ENCODE measurements at places on chromosomes 13 and 19. TPM values are rescaled to one million over a fixed set of nuclear protein-coding genes. Genes with fewer than 3 reads are reported as not detected.

DNA sequence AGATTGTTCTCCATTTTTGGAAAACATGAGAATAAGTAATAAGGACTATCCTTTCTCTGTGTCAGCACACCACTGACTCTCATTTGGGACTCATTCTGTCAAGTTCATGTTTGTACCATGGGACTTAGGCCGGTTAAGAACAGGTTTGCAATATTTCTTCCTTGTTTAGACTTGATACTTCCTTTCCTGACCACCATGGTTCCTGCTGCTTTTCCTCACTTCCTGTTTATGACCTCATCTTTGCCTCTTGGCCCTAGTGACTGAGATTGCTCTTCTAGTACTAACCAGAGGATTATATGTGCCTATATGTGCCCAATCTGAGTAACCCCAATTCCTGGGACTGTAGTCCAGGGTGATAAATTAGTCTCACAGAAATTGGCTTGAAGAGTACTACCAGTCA, 32.5 kb upstream of the NDFIP2 start:
- no peak overlapping the region for H3K27ac ChIP-seq
- no peaks in the 10 kb centered on the region for H3K27me3 ChIP-seq
- H3K36me3 ChIP-seq = no peaks in the 10 kb centered on the region
- no peak for DNase-seq
- no peak overlapping the region for H3K4me3 ChIP-seq
- peaks cover 32% of the 10 kb centered on the region for H3K4me1 ChIP-seq

ZNF829 gene
- total RNA-seq = 7.0 TPM

- H3K4me1 ChIP-seq = no peaks in the 10 kb centered on the region
- H3K36me3 ChIP-seq = no peaks in the 10 kb centered on the region
- no peak overlapping the region for H3K4me3 ChIP-seq
- no peak for DNase-seq
- peaks cover 6% of the 10 kb centered on the region for H3K27me3 ChIP-seq
- no peak overlapping the region for H3K27ac ChIP-seq
Observed at GRCh38 chr19:35421362-35421761, 26.7 kb upstream of the FFAR2 start.

- H3K4me3 ChIP-seq = no peak overlapping the region
- peaks cover 10% of the 10 kb centered on the region for H3K36me3 ChIP-seq
- no peak overlapping the region for H3K27ac ChIP-seq
- no peak for DNase-seq
- H3K27me3 ChIP-seq = no peaks in the 10 kb centered on the region
Observed at GRCh38 chr13:104204177-104204576, 1138.0 kb upstream of the SLC10A2 start.

DNA sequence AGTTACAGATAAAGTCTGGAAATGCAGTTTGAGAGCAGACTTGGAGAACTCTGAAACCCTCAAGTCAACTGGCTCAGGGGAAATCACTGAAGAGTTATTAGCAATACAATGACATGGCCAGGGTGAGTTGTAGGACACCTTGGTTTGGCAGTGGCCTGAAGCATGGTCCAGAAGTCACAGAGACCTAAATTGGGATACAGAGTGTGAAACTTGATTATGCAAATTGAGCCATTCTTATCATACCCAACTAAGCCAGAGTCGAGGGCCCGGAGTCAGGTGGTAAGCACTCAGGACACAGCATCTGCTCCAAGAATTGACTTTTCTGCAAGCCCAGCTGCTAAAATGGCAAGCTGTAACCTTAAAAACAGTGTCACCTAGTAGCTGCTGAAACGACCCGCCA, 224.5 kb downstream of the DCLK1 start:
- H3K27me3 ChIP-seq = no peaks in the 10 kb centered on the region
- H3K36me3 ChIP-seq = no peaks in the 10 kb centered on the region
- 0 out of 2 replicates have a peak overlapping the region, but pooled peaks have one; percentile 17 for H3K27ac ChIP-seq
- no peak for DNase-seq
- H3K4me3 ChIP-seq = no peak overlapping the region

- DNase-seq = no peak
- H3K36me3 ChIP-seq = no peaks in the 10 kb centered on the region
- no peak overlapping the region for H3K4me3 ChIP-seq
Observed at GRCh38 chr19:1302533-1303239, 17.0 kb downstream of the EFNA2 start.

DNA sequence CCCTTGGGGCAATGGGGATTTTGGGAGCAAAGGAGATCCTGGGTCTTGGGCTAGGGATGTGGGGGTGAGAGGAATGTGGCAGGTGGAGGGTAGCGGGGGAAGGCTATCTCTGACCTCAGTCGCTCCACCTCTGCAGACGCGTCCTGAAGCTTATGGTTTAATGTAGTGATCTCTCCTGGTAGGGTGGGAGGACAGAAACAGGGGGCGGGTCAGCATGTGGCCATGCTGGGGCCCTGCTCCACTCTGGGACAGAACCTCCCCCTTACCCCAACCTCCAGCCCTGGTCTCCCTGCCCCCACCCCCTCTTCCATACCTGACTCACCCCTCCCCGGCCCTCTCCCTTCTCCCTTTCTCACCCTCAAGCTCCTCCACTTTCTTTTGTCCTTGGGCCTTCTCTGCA, 1.4 kb downstream of the BST2 start:
- 0 out of 2 replicates have a peak, but pooled peaks cover 3% of the 10 kb centered on the region for H3K36me3 ChIP-seq
- peak; percentile 33 for DNase-seq
- peaks cover 32% of the 10 kb centered on the region for H3K4me1 ChIP-seq
- H3K4me3 ChIP-seq = peak overlapping the region; percentile 74
- H3K27ac ChIP-seq = peak overlapping the region; percentile 79

ZNF793 gene
- 15.0 TPM for total RNA-seq

DNA sequence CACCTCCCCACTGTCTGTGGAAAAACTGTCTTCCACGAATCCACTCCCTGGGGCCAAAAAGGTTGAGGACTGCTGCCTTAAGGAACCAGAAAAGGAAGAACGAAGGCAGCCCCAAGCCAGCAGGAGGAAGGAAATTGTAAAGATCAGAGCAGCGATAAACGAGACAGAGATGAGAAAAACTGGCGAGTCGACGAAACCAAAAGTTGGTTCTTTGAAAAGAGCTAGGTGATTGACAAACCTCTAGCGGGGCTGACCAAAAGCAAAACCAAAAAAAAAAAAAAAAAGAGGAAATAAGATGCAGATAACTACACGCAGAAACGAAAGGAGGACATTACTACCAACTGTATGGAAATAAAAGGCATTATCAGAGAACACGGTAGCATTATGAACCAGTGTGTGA, 76.9 kb downstream of the GADD45B start:
- H3K27ac ChIP-seq = peak overlapping the region; percentile 73
- H3K4me1 ChIP-seq = peaks cover 5% of the 10 kb centered on the region
- no peaks in the 10 kb centered on the region for H3K27me3 ChIP-seq
- DNase-seq = no peak
- no peaks in the 10 kb centered on the region for H3K36me3 ChIP-seq

DNA sequence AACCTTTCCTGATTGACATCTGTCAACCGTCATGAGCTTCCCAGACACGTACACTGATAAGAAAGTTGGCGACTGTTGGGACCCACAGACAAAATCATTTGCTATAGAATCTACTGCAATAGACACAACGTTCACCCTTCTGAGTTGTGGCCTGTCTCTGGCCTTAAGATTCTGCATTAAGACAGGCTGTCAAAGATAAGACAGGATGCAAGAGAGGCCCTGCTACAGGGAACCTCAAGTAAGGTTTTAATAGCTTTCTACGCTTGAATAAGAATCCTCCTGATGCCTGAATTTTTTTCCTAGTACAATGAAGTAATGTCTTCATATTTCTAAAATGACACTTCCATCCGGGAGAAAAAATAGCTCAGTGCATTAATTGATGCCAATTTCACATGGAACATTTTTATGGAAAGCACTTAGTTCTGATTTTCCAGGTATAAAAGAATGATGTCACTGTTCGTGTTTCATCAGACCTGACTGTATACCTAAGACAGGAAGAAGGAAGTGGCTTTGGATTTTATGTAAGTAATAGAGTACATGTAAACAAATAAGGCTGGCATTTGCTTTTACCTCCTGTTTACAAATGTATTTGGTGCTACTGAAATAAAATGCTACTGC, 275.2 kb upstream of the GPC6 start:
- no peak overlapping the region for H3K27ac ChIP-seq
- no peaks in the 10 kb centered on the region for H3K27me3 ChIP-seq
- no peak overlapping the region for H3K4me3 ChIP-seq
- no peak for DNase-seq
- H3K4me1 ChIP-seq = peaks cover 20% of the 10 kb centered on the region

DNA sequence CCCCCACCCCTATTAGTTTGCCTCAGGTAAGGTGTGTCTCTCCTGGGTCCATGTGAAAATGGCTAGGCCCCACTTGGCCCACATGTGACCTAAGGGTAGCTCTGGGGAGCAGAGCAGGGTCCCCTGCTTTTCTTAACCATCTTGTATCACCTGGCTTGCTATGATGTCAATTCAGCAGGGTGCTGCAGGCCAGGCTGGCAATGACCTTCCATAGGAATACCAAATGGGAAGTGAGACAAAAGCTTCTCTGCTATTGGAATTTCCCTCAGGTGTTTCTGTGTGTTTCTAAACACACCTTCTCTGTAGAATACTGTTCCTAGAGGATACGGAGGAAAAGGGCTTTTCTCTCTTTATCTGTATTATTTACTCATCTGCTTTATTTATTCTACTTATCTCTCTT, 35.7 kb upstream of the DACH1 start:
- peaks cover 6% of the 10 kb centered on the region for H3K4me1 ChIP-seq
- H3K36me3 ChIP-seq = no peaks in the 10 kb centered on the region
- no peaks in the 10 kb centered on the region for H3K27me3 ChIP-seq
- H3K27ac ChIP-seq = no peak overlapping the region
- H3K4me3 ChIP-seq = no peak overlapping the region

DNA sequence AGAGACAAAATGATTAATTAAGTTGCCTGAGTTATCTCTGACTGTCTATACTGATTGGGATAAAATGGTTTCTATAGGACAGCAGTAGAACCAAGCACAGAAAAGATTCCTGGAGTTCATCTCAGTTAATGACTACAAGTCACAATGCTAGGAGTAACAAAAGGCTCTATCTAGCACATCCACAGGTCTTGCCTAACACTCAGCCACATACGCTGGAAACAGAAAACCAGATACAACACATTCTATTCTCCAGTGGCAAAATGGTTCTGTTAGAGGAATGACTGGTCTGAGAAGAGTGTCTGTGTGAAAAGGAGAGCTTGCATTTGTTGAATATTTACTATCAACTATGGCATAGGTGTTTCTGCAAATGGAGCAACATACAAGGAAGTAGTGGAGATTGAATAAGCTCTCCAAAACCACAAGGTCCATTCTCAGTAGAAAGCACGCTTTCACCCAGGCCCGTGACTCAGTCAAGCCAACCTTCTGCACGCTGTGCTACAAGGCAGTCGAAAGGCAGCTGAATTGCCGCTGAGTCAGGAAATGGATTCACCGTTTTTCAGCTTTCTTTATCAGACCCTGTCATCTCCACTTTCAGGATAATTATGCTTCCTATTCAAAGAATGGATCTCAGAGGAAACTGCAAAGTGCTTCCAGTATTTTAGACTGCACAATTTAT, 761.5 kb downstream of the EFNB2 start:
- DNase-seq = no peak
- H3K27ac ChIP-seq = no peak overlapping the region
- H3K36me3 ChIP-seq = no peaks in the 10 kb centered on the region
- no peak overlapping the region for H3K4me3 ChIP-seq
- no peaks in the 10 kb centered on the region for H3K27me3 ChIP-seq

ATXN8OS gene
- total RNA-seq = not detected

GRCh38 chr19:30335306-30335886, 36.8 kb upstream of the ZNF536 start:
- no peak for DNase-seq
- H3K4me3 ChIP-seq = no peak overlapping the region
- H3K4me1 ChIP-seq = no peaks in the 10 kb centered on the region
- no peak overlapping the region for H3K27ac ChIP-seq

CD209 gene
- total RNA-seq = not detected

DNA sequence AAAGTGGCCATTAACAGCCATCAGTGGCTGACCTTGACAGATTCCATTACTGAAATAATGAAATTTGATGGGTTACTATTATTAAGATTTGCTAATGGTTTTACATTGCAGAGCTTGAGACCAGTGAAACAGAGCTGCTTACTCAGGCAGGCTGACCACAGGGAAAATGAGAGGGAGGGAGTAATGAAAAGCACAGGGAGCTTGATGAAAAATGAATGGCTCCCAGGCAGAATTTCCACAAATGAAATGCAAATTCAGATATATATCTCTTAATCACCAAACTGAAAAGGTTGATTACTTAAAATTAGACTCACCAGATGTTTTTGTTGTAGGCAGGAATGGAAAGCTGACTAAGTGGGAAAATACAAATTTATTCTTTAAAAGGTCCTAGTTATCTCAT, 36.1 kb downstream of the HTR2A start:
- H3K27me3 ChIP-seq = no peaks in the 10 kb centered on the region
- H3K36me3 ChIP-seq = no peaks in the 10 kb centered on the region
- H3K4me1 ChIP-seq = peaks cover 8% of the 10 kb centered on the region
- no peak for DNase-seq
- H3K27ac ChIP-seq = no peak overlapping the region

DNA sequence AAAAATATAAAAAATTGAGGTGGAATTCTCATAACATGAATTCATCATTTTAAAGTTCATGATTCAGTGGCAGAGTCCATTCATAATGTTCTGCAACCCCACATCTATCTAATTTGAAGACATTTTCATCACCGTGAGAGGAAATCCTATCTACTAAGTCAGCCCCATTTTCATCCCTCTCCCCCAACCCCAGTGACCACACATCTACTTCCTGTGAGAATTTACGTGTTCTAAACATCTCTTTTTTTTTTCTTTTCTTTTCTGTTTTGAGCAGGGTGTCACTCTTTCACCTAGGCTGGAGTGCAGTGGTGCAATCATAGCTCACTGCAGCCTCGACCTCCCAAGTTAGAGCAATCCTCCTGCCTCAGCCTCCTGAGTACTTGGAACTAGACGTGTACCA, 17.5 kb downstream of the ATCAY start:
- H3K4me3 ChIP-seq = no peak overlapping the region
- no peak overlapping the region for H3K27ac ChIP-seq
- H3K4me1 ChIP-seq = no peaks in the 10 kb centered on the region
- DNase-seq = no peak

DNA sequence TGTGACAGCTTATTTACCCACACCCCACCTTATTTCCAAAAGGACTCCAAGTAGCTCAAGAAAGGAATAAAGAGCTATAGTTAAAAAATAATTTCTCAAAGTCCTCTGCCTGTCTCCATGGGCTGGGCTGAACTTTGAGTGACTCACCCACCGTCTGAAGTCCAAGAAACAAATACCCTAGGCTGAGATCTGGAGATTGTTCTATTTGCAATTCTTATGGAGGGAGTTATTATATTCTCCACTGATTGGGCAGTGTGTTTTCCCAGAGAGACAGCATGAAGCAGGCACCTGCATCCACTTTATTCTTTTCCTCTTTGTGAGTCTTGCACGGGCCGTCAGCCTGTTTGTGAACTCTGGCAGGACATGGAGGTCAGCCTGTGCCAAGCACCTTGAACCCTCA, 63.2 kb downstream of the SHISA2 start:
- H3K4me3 ChIP-seq = no peak overlapping the region
- peaks cover under 1% of the 10 kb centered on the region for H3K36me3 ChIP-seq
- H3K27ac ChIP-seq = no peak overlapping the region
- no peak for DNase-seq
- H3K27me3 ChIP-seq = no peaks in the 10 kb centered on the region

Measured in WTC11 (cell line).